ENCODE measurements at places on chromosomes 5 and 9.

GRCh38 chr9:132268725-132269352, 85.9 kb downstream of the SETX start:
- peak; percentile 76 for DNase-seq

GRCh38 chr5:64766941-64767340, 1.6 kb downstream of the SREK1IP1 start:
- no peak for DNase-seq

- no peak for DNase-seq
Measured at GRCh38 chr5:94618029-94618492, 343 bp downstream of the KIAA0825 start.

DNA sequence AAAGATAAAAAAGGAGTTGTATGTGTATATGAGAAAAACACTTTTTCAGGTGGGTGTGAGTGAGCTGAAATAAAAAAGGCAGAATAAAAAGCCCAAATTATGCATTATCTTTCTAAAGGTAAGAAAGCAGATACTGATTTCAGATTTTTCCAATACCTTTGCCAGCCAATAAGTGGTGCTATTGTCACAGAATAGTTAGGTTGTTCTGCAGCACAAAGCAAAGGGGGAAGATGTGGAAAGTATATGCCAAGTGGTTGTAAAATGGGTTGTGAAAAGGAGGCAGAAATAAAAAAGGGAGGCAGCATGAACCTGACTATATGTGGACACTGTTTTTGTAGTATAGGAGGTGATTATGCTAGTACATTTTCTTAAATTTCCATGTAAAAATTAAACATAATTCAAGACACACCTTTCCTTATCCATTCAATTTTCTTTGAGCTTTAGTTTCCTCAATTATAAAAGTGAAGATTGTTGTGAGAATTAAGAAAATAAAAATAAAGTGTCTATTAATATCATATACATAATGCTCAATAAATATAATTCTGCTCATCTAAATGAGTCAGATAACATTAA, 106.7 kb downstream of the SMIM15 start:
- no peak for DNase-seq

GRCh38 chr5:133910571-133910970, 57.9 kb downstream of the C5orf15 start:
- DNase-seq = no peak

DNA sequence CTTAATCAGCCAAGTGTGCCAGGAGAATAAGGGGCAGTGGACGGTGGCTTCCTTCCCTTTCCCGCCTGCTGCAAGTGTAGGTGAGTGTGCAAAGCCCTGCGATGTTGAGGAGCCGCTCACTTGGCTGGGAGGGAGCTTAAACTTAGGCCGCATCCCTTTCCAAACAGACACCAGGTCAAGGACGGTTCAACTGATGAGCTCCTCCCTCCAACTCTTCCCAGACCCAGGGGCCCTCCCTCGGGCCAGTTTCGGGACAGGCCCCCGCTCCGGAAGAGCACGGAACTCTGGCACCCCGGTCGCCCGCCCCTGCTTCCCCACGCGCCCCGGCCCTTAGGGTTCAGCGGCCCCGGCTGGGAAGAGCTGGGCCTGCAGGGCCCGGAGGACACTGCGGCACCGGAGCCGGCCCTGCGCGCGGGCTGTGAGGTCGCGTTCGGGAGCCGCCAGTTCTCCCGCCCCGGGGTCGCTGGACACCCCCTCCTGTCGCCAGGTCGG, 481 bp downstream of the MRPL36 start:
- peak; percentile 35 for DNase-seq

GRCh38 chr5:31397926-31398557, 133.9 kb downstream of the DROSHA start:
- no peak for DNase-seq

Measured in activated CD4-positive, alpha-beta memory T cell treated with anti-CD3 and anti-CD28 coated beads, Interleukin-2, amount 10 ng/mL, durations not matched to agents 7 days and 5 days (primary cell).